Stimulated activated CD8-positive, alpha-beta memory T cell treated with anti-CD3 and anti-CD28 coated beads, Interleukin-15, amount 100 ng/mL, for 1 hour (primary cell): ENCODE measurements at places on chromosomes 16 and 17.

- DNase-seq = no peak
Observed at GRCh38 chr16:1929105-1929504, 10.9 kb upstream of the HS3ST6 start.

DNA sequence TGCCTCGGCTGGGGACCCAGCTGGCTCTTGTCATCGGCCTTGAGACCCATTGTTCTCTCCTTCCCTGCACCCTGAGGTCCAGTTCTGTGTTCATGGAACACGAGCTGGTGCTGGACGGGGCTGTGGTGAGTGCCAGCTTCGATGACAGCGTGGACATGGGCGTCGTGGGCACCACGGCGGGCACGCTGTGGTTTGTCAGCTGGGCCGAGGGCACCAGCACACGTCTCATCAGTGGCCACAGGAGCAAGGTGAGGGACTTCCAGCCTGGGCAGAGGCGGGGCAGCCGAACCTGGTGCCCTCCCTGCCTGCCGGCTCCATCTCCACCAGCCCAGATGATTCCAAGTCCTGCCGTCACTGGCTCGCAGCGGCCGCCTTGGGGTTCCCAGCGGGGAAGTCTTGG lies 5.3 kb upstream of the RHOT2 start:
- DNase-seq = no peak

DNA sequence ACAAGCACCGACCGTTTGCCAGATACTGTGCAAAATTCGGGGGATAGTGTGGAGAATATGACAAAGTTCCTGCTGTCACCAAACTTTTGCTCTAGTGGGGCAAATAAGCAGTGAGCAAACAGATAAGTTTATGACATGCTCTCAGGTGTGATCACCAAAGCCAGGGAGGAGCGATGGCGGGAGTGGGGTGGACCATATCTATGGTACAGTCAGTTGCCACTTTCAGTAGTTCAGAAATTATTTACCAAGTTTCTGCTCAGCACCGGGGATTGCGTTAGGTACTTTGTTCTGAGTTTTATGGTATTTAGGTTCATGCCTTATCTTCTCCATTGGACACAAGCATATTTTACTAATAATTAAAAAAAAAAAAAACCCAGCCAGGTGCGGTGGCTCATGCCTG lies 11.9 kb downstream of the MSI2 start:
- DNase-seq = no peak

DNA sequence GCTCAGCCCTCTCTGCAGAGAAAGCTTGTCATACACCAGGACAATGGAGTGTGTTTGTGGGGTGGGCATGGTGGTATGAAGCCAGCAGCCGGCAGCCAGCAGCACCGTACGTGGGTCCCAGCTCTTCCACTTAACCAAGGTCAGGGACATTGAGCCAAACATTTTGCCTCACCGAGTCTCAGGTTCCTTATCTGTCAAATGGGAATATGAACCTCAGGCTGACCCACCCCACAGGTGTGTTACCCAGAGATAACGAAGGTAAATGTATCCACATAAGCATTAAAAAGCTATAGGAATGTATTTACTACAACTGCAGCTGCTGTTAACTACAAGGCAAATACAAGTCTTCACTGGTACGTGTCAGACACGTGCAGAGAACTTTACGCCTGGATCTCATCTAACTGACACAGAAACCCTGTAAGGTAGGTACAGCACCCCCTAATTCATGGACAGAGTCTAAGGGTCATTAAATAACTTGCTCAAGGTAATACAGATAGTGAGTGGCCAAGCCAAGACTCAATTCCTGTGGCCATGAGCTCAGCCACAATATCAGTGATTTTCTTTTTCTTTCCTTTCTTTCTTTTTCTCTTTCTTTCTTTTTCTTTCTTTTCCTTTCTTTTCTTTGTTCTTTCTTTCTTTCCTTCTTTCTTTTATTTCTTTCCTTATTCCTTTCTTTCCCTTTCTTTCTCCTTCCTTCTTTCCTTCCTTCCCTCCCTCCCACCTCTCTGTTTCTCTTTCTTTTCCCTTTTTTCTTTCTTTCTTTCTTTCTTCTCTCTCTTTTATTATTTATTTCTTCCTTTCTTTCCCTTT lies 990 bp downstream of the SLC5A11 start:
- no peak for DNase-seq

DNA sequence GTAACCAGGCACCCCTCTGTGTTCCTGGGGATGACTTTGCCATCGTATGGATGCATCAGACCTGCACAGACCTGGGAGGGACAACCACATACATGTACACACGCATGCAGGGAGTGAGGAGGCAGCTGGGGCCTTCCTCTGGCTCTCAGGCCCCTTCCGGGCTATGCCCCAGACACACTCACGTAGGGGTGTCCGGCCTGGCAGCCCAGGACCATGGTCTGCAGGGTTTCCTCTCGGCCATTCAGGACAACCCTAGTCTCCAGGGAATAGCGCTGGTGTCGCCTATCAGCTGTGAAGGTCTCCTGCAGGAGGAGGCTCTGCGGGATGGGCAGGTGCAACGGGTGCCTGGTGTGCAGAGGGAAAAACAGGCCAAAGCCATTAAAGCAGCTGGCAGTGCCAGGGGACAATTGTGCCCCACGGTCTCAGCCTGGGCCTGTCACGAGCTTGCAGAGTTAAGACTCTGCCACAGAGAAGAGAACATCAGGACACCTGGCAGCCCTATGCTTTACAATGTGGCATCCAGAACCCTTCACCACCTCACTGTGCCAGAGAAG lies 101.4 kb downstream of the RMI2 start:
- DNase-seq = no peak

DNA sequence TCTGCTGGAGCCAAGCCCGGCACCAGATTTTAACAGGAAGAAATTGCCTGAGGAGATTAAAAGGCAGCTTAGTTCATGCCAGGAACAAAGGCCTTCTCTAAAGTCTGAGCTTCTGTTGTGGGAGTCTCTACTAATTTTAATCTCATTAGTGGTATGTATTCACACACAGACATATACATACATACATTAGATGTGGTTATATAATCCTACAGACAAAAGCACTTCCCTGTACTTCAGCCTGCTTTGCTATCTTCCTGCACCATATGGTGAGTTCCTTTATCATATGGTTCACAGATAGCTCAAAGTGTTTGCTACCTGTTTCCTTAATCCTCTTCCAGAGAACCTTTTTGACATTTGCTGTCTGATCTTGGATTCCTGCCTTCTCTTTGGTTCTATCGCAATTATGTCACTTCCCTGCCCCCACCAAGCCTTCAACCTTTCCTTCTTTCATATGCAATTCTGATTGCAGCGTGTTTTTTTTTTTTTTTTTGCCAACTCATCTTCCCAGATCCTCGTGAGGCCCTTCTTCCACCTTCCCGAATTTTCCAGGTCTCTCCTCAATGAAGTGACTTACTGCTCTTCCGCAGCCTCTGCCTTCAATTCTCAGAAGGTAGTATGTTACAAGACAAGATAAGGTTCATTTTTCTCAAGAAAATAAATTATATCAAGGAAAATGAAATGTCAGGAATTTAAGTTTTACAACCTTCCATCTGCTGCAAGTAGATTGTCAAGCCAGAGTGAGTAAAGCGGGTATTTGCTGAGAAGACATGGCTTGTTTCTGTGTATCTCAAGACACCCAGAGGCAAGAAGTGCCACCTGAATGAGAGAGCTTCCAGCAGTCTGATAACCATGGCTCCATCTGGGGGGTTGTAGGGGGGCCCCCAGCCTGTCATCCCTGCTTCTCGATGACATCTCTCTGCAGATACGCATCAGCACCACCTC lies 120.2 kb upstream of the CACNG3 start:
- DNase-seq = no peak

DNA sequence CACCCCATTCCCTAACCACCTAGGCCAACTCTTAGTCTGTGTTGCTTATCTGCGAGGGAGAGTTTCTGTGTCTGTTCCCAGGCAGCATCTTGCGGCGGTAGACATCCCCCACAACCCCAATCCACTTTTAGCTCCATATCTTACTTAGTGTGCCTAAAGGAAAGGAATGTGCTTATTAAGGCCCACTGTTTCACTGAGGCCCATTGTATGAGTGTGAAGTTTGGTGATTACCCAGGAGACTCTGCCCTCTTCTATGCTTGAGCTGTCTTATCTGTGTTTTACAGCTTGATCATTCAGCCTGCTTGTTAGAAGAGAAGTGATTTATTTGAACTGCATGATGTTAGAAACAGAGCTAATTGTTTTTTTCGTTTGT lies 10.3 kb upstream of the MLYCD start:
- DNase-seq = no peak

DNA sequence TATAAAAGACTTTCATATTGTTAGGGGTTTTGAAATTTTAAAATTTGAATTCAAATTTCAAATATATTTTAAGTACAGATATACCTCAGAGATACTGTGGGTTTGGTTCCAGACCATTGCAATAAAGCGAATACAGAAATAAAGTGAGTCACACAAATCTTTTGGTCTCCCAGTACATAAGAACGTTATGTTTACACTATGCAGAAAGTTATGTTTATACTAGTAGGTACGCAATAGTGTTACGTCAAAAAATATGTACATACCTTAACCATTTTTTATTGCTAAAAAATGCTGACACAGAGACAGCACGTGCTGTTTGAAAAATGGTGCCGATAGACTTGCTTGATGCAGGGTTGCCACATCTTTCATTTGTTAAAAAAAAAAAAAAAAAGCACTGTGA lies 19.7 kb downstream of the NUP88 start:
- no peak for DNase-seq

GRCh38 chr16:87345726-87346424 lies 28.7 kb upstream of the C16orf95 start:
- DNase-seq = no peak

DNA sequence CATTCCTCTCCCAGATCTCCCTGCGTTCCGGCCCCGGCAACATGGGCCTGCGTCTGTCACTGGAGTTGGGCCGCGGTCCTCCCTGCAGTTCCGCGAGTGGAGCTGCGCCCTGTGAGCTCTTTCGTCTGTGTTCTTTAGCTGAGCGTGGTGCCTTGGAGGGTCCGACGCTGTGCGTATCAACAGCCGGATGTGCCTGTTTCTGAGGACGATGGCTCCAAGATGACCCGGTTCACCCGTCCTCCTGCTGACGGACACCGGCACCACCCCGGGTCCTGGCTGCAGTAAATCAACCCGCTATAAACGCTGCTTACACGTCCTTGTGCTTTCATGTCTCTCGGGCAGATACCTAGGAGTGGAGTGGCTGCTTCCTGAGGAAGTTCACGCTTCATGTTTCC lies 44.8 kb upstream of the GNG13 start:
- DNase-seq = no peak

DNA sequence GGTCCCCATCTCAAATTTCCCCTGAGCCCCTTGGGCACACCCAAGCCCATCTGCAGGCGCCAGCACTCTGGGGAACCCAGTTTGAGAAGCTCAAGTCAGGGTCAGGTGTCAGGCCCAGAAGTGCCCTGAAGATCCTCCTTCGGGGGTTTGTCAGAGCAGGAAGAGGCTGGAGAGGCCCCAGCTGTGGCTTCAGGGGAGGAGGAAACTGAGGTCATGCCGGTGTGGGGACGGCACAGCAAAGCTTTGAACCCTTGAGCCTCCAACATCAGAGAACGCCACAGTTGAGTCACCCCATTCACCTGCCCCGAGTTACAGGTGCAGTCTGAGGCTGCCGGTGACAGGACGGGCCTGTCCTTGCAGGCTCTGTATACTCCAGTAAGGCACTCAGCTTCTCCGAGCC lies 140.2 kb upstream of the CIBAR2 start:
- no peak for DNase-seq
